GM23338 (cell line): ENCODE measurements at places on chromosomes 2 and 18. TPM values are rescaled to one million over a fixed set of nuclear protein-coding genes. Genes with fewer than 3 reads are reported as not detected.
A peak's percentile ranks its signal among the peaks of the same experiment; 100 is the strongest.

- no peak for DNase-seq
Observed at GRCh38 chr2:62177392-62178049, 18.4 kb upstream of the B3GNT2 start.

The BCL11A gene
- 49.2 and 57.5 TPM in 2 replicates for total RNA-seq

The ZSWIM2 gene
- not detected in 2 replicates for total RNA-seq

GRCh38 chr2:241088376-241088775, 13.7 kb downstream of the MTERF4 start:
- no peak for DNase-seq

DNA sequence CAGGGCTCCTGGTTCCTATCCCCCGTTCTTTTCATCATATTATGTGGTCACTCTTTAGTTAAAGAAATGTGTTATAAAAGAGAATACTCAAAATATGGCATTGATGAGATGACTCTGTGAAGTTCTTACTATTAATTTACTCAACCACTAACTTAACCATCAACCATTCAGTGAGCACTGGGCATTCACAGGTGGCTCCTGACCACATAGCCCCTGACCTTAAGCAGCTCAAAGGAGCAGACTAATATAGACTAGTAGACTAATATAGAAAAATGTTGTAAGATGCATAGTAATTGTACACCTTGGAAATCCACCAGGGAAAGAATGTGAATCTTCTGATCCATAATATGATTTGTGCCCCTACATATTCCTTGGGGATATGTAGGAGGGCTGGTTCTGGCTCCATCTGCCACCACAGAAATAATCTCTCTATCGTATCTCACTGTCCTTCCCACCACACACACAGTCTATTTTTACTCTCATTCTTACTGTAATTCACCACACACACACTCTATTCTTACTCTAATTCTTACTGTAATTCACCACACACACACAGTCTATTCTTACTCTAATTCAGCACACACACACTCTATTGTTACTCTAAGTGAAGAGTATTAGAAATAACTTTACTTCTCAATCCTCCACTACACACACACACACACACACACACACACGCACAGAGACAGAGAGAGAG, 188.9 kb upstream of the ITGA4 start:
- no peak for DNase-seq

- no peak for DNase-seq
Observed at GRCh38 chr2:61988462-61989366, 83.2 kb downstream of the COMMD1 start.

The MPP4 gene
- total RNA-seq = 0.35 TPM in 1 of 2 replicates, not detected in the other

The DARS1 gene
- total RNA-seq = 115 and 145 TPM in 2 replicates

The SOCS6 gene
- 12.4 and 13.3 TPM in 2 replicates for total RNA-seq

DNA sequence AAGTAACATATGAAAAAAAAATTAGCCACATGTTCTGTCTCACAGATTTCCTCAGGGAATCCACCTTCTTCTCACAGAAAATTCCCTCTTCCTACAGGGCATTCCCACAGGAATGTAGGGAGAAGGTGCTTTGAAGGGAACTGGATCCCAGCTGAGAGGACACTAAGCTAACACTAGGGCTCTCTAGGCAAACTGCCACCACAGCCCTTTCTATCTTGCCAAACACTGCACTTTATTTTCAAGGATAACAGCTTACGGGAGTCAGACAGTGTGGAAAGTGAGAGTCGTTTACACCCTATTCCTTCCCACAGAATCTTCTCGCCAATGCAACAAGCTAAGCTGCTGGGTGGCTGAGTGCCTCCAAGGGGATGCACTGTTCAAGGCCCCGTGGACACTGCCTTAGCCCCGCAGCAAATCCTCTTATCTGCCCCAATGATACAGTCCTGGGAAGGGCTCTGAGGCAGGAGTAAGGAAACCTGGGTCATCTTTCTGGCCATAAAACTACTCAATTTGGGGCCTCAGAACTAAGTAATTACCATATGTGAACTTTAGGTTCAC, 76.9 kb downstream of the CCDC93 start:
- no peak for DNase-seq

DNA sequence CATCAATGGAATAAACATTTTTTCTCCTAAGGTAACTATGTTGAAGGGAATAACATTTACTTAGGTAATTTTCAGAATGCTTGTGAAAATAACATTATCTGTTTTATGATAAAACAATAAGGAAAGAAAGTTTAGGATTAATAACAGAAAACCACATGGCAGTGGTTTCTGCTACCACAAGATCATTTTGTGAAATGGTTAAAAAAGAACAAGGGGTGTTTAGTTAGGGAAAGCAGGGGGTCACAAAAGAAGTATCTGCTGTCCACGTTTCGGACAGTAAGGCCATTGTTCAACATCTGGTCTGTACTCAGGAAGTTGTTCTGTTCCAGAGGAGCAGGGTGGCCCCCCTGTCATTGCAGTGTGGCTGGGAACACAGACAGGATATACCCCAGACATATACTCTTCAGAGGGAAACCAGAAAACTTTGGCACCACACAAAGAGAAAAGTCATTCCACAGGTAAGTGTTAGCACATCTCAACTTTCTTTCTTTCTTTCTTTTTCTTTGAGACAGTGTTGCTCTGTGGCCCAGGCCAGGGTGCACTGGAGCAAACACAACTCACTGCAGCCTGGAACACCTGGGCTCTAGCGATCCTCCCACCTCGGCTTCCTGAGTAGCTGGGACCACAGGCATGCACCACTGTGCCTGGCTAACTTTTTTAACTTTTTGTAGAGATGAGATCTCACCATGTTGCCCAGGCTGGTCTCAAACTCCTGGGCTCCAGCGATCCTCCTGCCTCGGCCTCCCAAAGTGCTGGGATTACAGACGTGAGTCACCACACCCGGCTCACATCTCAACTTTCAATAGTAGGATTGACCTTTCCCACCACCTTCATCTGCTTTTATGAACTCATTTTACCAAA, 14.8 kb upstream of the ARL5A start:
- no peak for DNase-seq

DNA sequence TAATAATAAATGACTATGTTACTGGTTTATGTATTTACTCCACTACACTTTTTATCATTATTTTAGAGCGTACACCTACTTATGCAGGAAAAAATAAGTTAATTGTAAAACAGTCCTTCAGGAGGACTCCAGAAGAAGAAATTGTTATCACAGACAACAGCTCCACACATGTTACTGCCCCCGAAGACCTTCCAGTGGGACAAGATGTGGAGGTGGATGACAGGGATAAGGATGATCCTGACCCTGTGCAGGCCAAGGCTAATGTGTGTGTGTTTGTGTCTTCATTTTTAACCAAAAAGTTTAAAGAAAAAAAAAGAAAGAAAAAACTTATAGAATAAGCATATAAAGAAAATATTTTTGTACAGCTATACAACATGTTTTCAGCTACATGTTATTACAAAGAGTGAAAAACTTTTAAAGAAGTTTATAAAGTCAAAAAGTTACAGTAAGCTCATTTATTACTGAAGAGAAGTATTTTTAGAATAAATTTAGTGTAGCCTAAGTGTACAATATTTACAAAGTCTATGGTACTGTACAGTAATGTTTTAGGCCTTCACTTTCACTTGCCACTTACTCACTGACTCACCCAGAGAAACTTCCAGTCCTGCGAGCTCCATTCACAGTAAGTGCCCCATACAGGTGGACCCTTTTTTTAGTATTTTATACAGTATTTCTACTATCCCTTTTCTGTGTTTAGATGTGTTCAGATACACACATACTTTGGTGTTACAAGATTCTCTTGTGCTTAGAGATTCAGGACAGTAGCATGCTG, 7.5 kb downstream of the TGFBRAP1 start:
- no peak for DNase-seq

The NPAS2 gene
- total RNA-seq = 0.56 and 0.58 TPM in 2 replicates

- DNase-seq = no peak
Observed at GRCh38 chr18:12085786-12086185, 7.9 kb upstream of the ANKRD62 start.

DNA sequence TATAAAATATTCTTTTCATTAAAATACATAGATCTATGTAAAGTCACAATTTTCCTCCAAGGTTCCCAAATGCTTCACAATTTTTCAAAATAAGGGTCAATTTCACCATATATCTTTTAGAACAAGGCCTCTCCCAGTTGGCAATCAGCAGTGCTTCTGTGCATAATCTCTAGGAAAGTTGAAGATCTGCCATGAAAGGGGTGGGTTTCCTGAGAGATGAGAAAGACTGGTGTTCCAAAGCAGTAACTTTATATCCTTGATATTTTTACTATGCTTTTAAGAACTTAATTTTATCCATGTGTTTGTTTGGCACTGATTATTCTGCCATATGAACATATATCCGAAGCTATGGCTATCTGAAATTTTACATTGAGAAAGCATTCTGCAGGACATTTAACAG, 199.4 kb upstream of the CYP26B1 start:
- no peak for DNase-seq

GRCh38 chr2:98805412-98806171, 74.7 kb upstream of the MGAT4A start:
- no peak for DNase-seq

DNA sequence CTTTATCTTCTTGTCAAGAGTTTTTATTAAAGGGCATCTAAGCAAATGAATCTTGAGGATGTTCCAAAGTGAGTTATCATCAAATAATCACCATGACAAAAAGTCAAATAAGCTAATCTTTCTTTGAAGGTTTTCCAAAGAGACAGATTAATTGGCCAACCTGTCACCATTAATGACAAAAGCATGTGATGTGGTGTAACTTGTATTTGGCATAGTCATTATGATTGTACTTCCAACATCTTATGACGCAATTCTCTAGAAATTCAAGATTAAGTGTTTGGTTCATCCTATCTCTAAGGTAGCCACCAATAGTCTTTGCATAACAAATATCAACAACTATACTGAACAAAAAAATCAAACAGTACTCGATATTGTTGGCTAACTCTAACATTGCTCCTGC, 28.6 kb downstream of the RBMS1 start:
- no peak for DNase-seq

The KCNG2 gene
- 0.52 TPM in 1 of 2 replicates, not detected in the other for total RNA-seq

- DNase-seq = peak; percentile 68
Observed at GRCh38 chr18:59996370-59996966, 96.7 kb downstream of the PMAIP1 start.

DNA sequence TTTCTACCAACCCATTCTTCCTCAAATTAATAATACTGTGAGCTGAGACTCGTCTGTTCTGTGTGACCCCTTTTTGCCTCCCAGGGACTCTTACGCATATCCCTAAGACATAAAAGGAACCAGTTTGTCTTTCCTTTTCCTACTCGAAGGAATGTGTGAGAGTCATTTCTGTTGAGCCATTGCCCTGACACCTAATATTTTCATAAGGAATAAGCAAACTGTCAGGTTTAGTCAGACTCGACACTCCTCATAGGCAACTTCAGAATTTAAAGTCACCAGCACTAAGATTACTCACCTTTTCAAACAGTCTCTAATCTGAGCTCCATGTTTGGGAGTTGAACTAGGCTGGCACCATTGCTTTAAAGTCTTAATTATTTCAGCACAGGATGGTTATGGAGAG, 305.5 kb downstream of the IKZF2 start:
- no peak for DNase-seq

The MC5R gene
- total RNA-seq = 0.54 TPM in 1 of 2 replicates, not detected in the other

- peak; percentile 83 for DNase-seq
Observed at GRCh38 chr2:230924470-230925341, at the start of gene GPR55. Gene GPR55, minus strand, starts transcription at chr2:230925242. Its CDS starts 14,280 bp downstream, at chr2:230910962.

The SLC5A6 gene
- total RNA-seq = 138 and 153 TPM in 2 replicates

- DNase-seq = no peak
Observed at GRCh38 chr2:37786854-37787253, 115.4 kb upstream of the CDC42EP3 start.

The SEPTIN10 gene
- 84.5 and 85.1 TPM in 2 replicates for total RNA-seq

The EVX2 gene
- total RNA-seq = 0.03 and 0.04 TPM in 2 replicates

- DNase-seq = no peak
Observed at GRCh38 chr2:59184276-59185020, 943.3 kb upstream of the FANCL start.

DNA sequence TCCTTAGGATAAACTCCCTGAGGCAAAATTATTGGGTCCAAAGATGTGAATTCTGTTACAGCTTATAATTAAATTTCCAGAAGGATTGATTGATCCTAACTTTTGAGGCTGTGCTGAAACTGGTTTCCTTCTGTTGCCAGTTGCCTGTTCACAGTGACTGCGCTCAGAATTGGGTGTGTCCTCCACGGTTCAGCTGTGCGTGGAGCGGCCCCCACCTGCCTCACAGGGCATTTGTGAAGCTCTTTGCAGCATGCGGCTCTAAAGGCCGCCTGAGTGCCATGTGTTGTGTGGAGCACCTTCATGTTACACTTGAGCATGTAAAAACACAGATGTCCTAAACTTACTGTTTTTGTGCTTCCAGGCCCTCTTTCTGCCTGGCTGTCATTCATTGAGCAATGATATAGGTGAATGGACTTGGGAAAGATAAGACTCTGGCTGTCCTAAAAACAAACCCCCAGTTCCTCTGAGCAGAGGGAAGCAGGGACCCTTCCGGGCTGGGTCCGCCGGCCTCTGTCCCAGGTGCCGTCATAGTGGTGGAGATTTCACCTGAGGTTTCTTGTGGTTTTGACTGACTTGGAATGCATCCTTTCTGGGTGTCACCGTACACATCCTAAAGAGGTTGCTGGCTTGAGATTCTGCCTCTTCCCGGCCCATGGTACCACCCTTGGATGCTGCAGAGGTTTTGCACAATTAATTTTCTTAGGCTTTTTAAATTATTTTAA, 173.6 kb downstream of the LDLRAD4 start:
- no peak for DNase-seq

The SNED1 gene
- total RNA-seq = 1.1 and 2.8 TPM in 2 replicates

- DNase-seq = no peak
Observed at GRCh38 chr18:51383711-51384110, 186.2 kb upstream of the MEX3C start.

The FAHD2A gene
- total RNA-seq = 48.1 and 51.0 TPM in 2 replicates

- DNase-seq = no peak
Observed at GRCh38 chr2:159148901-159149300, 137.6 kb downstream of the WDSUB1 start.

The IWS1 gene
- 56.0 and 82.8 TPM in 2 replicates for total RNA-seq

DNA sequence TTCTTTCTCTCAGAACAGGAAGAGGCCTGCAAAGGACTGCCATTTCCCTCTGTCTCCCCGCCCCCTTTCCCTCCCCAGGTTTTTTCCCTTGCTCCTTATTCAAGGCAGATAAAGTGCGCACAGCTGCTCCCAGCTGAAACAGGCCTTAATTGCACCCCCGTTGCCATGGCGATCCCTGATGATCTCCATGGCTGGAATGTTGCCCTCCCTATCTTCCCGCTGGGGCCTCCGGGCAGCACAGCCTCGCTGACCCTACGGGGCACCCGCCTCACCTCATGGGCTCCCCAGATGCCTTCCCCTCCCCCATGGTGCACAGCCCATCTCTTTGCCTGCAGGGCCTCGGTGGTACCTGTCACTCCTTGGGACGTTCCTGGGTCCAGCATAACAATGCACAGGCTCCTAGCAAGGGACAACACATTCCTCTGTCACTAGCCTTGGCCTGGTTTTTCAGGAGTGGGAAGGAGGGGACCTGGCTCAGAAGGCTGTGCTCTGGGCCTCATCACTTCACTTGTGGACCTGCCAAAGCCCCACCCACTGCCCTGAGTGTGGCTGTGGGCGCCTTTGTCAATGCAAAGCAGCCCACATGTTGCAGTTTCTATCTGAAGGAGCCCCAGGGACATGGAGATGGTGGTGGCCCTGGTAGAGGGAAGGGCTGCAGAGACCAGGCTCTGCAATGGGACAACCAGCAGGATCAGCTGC, 115.0 kb downstream of the CELF4 start:
- DNase-seq = peak; percentile 89

- no peak for DNase-seq
Observed at GRCh38 chr2:23524261-23524706, 139.3 kb downstream of the KLHL29 start.

- DNase-seq = no peak
Observed at GRCh38 chr2:215429424-215429823, 6.4 kb downstream of the FN1 start.

- DNase-seq = no peak
Observed at GRCh38 chr2:195495351-195495750, 161.7 kb upstream of the SLC39A10 start.

- peak; percentile 83 for DNase-seq
Observed at GRCh38 chr18:25675123-25675850, 323.3 kb upstream of the ZNF521 start.
